ENCODE measurements at places on chromosomes 1 and 21.

DNA sequence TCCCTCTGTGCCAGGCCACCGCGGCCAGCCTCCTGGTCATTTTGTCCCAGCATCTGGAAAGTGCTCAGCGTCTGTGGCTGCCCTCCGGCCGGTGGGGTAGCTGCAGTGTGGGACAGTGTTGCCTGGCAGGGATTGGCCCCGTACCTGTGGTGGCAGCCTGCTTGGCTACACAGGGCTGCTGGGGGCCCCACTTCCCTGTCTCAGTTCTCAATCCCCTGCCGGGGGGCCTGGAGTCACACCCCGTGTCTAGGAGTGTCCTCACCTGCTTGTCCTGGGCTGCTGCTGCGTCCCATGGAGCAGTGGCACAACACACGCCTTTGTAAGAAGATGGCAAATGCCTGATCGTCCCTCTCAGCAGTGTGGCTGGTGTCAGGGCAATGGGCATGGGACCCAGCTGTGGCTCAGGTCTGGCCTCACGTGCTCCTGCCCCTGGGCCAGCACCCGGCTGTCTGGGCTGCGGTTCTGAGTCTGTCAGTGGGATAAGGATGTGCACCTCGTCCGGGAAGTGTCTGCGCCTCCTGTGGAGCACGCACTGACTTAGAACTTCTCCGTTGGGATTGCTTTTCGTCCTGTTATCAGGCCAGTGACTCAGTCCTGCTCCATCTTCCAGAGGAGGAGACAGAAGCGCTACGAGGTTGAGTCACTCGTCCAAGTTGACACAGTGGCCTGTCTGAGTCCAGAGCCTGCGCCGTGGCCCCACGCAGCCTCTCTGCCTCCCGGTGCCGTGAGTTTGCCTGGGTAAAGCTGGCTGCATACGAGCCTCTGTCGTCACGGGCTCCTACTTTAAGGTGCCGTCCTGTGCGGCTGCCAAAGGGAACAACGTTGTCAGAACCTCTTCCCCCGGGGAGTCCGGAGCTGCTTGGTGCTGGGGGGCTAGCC lies 41.0 kb downstream of the CRYAA start:
- DNase-seq, result no peak

GRCh38 chr1:23559136-23559984 lies at the start of gene ID3:
Gene ID3, minus strand, starts transcription at chr1:23559501. Its CDS starts 75 bp downstream, at chr1:23559426.
- DNase-seq, result peak; percentile 87

DNA sequence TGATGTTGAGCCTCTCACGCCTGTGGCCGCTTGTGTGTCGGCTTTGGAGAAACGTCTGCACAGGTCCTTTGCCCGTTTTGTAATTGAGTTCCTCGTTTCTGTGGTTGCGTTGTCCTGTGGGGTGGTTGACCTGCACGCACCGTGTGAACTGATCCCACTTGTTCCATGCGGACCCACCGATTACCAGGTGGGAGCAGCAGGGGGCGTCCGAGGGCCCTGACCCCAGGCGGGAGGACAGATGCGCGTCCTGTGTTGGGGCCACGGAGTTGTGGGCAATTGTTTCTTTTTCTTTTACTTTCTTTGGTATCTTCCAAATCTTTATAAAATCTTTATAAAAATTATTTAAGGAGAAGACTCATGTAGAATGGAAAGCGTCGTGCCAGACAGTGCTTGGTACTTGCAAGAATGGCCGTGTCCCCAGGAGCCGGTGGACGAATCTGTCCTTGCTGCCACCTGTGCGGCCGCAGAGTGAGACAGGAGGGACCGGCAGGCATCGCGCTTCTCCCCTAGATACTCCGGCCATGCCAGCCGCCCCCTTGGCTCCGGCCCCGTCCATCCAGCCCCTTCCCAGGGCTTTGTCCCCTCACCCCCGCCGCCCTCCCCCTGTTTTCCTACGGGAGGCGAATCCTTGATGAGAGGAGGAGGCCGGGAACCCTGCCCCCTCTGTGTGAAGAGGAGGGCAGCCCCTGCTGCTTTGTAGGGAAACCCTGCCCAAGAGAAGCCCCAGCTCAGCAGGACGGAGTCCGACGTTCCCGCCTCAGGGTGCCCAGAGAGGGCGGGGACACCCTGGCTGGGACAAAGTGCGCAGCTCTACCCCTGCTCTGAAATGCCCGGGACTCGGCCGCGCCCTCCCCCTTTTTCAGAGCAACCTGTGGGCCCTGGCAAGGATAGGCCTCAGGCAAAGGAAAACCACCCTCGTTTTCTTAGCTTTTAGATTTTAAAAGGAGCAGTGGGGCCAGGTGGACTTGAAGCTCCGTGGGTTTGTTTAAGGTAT lies 41.7 kb downstream of the PRKCZ start:
- no peak for DNase-seq

DNA sequence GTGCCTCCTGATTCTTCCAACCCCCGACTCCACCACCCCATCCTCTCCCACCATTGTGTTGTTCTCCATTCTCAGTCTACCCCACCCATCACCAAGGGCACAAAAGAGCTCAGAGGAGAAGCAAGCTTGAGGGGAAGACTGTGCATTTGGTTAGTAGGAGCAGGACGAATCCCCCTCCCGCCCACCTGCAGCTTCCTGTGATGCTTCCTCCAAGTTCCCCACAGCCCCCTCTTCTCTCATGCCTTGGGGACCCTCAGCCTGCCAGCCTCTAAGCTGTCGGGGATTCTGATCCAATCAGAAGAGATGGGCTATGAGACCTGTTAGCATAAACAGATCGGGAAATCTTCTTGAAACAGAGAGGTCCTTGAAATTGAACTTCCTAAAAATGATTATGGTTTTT lies 22.2 kb upstream of the CAPZB start:
- no peak for DNase-seq

DNA sequence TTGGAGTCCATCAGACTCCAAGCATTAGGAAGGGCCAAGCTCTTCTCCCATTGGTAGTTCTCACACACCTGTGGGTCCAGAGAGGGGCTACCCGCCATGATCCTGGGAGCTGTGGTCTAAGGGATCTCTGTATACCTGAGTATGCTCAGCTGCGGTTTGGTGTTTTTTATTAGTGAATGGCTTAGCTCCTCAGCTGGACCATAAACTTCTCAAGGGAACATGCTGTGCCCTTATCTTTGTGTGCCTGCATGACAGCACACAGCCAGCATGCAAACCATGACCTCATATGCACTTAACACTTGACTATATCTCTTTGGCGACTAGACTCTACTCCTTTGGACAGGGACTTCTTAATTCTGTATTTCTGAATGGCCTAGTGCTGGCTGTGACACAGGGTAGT lies 94.5 kb downstream of the CD58 start:
- no peak for DNase-seq

DNA sequence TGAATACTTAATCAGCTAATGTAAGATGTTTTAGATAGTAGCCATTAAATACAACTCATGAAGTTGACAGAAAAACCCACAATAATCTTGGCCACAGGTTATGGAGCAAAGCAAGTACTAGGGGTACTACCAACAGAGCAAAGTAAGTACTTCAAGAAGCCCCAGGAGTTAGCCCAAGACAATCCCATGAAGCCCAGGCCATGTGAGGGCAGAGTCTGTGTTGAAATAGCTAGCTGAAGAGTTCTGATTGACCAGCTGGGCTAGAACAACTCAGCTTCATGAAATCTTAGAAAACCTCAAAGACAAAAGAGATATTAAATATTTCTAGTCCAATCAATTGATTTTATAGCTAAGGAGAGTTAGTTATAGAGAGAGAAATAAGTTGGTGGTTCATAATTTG lies 212.9 kb upstream of the HOOK1 start:
- no peak for DNase-seq

GRCh38 chr1:64195081-64195395 lies 8.4 kb upstream of the UBE2U start:
- DNase-seq, result no peak

DNA sequence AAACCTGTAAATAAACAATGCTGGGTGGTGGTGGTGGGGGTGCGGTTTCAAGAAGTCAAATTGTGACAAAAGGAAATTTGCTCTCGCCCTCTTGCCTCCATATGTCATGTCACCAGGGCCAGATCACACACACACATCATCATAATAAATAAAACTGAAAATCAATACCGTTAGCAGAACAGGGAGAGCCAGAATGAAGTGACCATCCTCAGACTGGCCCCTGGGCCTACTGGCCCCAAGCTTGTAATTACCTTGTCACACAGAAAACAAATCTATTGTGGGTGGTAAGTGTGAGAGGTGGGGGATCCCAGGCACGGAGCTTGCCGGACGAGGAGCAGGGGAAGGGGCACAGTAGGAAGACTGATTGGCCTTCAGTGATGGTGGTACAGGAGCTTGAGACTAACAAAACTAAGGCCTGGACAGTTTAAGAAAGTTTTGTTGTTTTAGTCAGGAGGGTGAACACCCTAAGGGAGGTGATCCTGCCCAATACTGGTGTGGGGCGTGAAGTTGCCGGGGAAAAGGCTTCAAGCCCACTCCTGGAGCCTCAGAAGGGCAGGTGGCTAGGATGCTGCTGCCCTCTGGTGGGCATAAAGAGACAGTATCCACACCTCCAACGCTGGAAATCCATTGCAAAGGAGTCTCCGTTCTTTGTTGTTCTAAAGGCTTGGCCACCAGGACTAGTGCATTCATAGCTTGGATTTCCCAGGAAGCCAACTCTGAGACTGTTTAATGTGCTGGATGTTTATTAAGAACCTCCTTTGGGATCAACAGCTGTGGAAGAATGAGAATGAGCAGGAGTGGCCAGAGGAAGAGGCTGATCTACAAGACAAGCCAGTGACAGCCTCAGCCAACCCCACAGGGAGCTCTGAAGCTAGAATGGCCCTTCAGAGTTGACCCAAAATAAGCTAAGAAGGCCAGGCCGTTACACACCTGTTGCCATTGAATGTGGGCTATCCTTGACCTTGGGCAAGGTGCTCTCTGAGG lies 8.1 kb upstream of the C1orf216 start:
- DNase-seq, result peak; percentile 32

GRCh38 chr1:12305377-12305776 lies 75.5 kb downstream of the VPS13D start:
- no peak for DNase-seq

DNA sequence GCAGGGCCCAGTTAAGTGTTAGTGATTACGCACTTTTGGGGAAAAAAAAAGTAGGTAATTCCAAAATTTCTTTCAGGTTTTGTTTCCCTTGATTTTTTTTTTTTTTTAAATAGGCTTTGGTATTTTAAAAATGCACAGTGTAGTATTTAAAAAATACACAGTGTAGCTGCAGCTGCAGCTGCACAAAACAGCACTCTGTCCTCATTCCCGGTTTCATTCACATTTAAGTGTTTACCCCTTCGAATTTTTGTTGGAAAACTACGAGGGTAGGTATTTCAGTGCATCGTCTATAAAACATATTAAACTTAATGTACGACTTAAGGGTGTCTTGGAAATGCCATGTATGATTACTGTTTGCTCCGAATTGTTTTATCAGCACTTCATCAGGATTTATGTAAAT lies 3.4 kb downstream of the NEK7 start:
- no peak for DNase-seq

GRCh38 chr21:16667395-16667794 lies 845.4 kb upstream of the CXADR start:
- DNase-seq, result no peak

DNA sequence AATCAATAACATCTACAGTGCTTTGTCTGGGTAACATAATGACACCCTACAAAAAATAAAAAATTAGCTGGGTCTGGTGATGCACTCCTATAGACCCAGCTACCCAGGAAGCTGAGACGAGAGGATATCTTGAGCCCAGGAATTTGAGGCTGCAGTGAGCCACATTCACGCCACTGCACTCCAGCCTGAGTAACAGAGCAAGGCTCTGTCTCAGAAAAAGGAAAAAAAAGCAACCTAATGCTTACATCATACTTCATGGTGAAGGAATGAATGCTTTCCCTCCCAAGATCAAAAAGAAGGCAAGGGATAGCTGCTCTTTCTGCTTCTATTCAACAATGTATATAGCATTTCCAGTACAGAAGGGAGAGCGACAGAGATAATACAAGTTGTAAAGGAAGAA lies 24.2 kb upstream of the CTTNBP2NL start:
- DNase-seq, result no peak

- no peak for DNase-seq
Measured at GRCh38 chr1:177932123-177932522, 37.7 kb downstream of the SEC16B start.

GRCh38 chr1:181661569-181661968 lies 178.3 kb downstream of the CACNA1E start:
- no peak for DNase-seq

DNA sequence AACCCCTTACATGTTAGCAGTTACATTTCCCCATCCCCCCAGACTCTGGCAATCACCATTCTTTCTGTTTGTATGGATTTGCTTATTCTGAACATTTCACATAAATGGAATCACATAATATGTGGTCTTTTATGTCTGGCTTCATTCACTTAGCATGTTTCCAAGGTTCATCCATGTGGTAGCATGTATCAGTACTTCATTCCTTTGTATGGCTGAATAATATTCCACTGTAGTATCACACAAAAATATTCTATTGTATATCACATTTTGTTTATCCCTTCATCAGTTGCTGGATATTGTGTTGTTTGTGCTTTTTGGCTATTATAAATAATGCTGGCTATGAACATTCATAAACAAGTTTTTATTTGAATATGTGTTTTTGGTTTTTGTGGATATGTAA lies 22.2 kb downstream of the EPB41 start:
- no peak for DNase-seq

DNA sequence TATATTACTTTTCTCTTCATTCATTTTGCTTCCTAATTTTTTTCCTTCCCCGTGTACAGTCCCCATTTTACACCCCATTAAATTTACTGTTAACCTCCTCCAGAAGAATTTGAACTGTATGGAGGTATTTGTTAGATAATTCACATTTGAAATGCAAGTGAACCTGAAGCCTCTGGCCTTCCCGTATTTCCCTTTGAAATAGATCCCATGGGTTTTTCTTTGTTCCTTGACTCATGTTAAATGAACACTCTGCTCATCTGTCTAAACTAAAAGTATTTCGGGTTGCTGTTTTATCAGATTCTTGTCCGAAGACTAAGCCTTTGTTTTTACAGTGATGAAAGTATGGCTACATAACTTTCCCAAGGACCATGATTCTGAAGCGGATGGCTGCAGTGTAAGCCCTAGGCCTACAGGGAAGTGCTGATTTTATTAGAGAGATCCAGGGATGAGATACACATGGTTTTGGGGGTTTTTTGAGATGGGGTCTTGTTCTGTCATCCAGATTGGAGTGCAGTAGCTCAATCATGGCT lies 187.9 kb downstream of the PATJ start:
- DNase-seq, result no peak

GRCh38 chr21:32653326-32653901 lies 41.2 kb upstream of the CFAP298 start:
- no peak for DNase-seq

GRCh38 chr1:31937300-31938183 lies 626 bp downstream of the PTP4A2 start:
- DNase-seq, result no peak

GRCh38 chr1:51284487-51284954 lies 45.8 kb downstream of the TTC39A start:
- DNase-seq, result no peak
